Activated T-helper 2 cell treated with anti-CD3 and anti-CD28 coated beads, Interferon-gamma antibody, Interleukin-2, Interleukin-4, amounts not matched to agents 10 μg/mL and 5 μg/mL and 100 μg/mL, durations not matched to agents 14 hours and 24 hours and 36 hours (primary cell): ENCODE measurements at places on chromosomes 2 and 18. TPM values are rescaled to one million over a fixed set of nuclear protein-coding genes. Genes with fewer than 3 reads are reported as not detected.

The NT5C1B gene
- not detected in 2 replicates for total RNA-seq

The DSG2 gene
- 1.4 and 1.7 TPM in 2 replicates for total RNA-seq

The MAP3K19 gene
- total RNA-seq: not detected in 2 replicates

- no peak overlapping the region for H3K27ac ChIP-seq
- peaks cover 2% of the 10 kb centered on the region for H3K27me3 ChIP-seq
- H3K36me3 ChIP-seq: no peaks in the 10 kb centered on the region
- peaks cover 50% of the 10 kb centered on the region for H3K4me1 ChIP-seq
- DNase-seq: no peak
These were observed 18.9 kb upstream of the STAT4 start for GRCh38 chr2:191169456-191170300.

- H3K4me1 ChIP-seq: peaks cover 19% of the 10 kb centered on the region
- H3K27ac ChIP-seq: no peak overlapping the region
- no peak for DNase-seq
- peaks cover 44% of the 10 kb centered on the region for H3K36me3 ChIP-seq
- H3K4me3 ChIP-seq: no peak overlapping the region
These were observed 14.3 kb downstream of the GFPT1 start for GRCh38 chr2:69372767-69373166.

DNA sequence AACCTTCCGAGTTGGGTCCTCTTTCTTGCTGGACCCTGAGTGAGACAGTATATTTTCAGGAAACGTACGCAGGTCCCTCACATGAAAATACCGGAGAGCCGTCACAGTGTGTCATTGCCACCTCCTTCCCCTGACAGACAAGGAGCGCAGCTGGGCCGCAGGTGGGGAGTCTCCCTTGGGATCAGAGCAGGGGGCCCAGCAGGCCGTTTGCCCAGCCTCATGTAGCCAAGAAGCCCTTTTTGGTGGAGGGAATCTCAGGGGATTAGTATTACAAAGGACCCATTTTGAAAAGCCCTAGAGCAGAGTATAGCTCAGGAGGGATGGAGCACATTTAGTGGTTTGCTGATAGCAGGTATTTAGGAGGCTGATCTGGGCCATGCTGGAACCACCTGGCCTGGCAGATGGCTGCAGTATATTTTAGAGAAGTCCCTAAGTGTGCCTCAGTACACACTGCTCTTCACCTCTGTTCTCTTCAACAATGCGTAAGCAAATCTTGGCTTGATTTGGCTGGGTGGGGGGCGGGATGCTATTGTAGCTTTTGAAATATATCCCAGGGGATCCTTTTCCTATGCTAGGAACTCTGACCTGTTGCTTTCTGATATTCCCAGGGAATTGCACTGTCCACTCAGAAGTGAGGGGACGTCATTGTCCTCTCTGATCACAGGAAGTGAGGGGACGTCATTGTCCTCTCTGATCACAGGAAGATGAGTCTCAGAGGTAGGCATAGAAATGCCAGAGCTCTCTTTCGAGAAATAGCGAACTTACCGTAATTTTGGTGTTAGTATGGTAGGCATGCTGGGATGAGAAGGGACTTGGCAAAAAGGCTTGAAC lies 171.9 kb downstream of the HRH4 start:
- no peak for DNase-seq
- H3K4me3 ChIP-seq: no peak overlapping the region
- no peaks in the 10 kb centered on the region for H3K27me3 ChIP-seq
- no peak overlapping the region for H3K27ac ChIP-seq

DNA sequence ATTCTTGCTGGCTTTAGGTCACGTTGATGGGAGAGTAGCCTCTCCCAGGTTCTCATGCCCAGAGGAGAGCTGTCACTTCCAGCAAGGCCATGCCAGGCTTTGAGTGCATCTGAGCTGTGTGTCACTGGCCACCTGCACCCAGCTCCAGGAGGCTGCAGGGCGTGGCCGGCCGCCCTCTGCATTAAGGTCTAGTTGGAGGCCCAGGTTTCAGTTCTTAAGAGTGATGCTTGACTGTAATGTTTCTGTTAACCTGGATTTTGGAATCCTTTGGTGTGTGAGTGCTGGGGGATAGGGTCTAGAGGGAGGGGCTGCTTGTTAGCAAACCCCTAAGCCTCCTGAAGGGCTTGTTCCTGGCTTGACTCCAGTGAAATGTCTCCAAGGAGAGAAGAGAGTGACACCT lies 140.1 kb downstream of the ACOXL start:
- no peak overlapping the region for H3K27ac ChIP-seq
- peaks cover 3% of the 10 kb centered on the region for H3K36me3 ChIP-seq
- H3K27me3 ChIP-seq: peaks cover 22% of the 10 kb centered on the region

- H3K4me1 ChIP-seq: no peaks in the 10 kb centered on the region
- H3K27ac ChIP-seq: no peak overlapping the region
- no peak for DNase-seq
- H3K4me3 ChIP-seq: no peak overlapping the region
- H3K36me3 ChIP-seq: no peaks in the 10 kb centered on the region
These were observed 319.0 kb downstream of the BCL11A start for GRCh38 chr2:60234274-60234986.

DNA sequence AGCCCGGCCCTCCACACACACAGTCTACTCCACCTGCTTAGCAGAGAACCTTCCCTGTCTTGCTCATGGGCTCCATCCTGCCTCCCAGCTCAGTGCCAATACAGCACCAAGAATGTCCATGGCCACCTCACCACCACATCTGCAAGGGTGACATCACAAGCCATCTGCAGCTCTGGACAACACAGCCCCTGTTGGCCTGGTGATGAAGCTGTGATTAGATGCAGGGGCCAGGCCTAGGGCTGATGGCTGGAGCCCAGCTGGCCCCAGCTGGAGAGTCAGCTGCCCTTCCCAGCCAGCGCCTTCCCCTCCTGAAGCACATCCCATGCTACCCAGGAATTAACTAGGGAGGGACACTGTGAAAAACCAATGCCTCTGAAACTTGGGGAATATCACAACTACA lies 91.1 kb downstream of the TTC32 start:
- H3K36me3 ChIP-seq: no peaks in the 10 kb centered on the region
- H3K27me3 ChIP-seq: no peaks in the 10 kb centered on the region

DNA sequence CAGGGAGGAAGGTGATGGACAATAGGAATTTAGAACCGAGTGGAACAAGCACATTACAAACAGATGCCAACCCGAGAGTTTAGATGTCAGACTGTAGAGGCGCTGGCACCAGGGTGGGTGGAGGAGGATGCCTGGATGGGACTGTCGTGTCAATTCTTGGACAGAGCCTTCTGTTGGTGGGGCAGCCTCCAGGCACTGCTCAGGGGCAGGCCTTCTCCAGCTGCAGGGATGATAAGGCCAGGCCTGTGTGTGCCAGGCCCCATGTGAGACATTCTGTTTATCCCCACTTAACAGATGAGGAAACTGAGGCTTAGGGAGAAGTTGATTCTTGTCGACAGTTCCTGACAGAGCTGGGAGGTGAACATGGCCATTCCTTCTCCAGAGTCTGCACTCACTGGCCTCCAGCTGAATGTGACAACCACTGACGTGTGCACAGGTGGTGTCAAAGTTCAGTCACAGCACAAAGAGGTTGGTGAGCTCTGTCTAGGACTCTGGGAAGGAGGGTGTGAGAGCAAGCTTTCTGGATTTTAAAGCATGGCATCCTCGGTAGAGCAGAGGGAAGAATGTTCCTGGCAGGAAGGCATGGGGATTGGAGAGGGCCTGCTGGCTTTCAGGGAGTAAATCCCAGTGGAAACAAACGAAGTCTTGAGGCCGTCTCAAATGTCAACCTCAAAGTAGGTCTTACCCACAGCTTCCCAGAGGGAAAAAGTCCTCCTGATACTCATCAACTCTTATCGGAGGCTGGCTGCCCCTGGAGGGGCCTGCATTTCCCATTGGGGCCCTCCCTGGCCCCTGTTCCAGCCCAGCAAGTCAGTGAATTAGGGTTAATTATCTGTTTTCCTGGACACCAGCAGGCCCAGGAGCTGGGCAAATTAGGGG lies 52.4 kb downstream of the GLI2 start:
- no peaks in the 10 kb centered on the region for H3K27me3 ChIP-seq
- no peak for DNase-seq
- no peaks in the 10 kb centered on the region for H3K36me3 ChIP-seq
- peaks cover 3% of the 10 kb centered on the region for H3K4me1 ChIP-seq

DNA sequence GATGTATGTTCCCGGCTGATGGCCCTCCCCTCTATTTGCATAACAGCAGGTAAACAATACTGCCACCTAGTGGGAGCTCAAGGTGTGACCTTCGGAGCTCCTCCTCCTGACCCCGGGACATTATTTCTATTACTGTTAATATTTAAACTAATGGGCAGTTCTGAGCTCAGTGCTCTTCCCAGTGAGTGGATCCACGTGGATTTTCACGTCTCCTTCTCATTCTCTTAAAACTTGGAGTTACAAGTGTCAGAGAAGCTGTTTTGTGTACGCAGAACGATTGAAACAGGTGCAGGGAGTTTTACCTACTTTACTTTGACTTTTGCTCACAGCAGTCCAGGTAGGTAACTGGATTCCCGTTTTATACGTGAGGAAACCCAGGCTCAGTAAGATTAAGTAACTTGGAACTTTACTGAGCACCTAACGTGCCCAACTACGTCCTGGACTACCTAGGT lies 127.3 kb downstream of the PRKCE start:
- peaks cover 14% of the 10 kb centered on the region for H3K4me1 ChIP-seq
- no peak overlapping the region for H3K4me3 ChIP-seq
- DNase-seq: peak; percentile 41

- no peak overlapping the region for H3K27ac ChIP-seq
- DNase-seq: no peak
- no peak overlapping the region for H3K4me3 ChIP-seq
- no peaks in the 10 kb centered on the region for H3K36me3 ChIP-seq
- H3K4me1 ChIP-seq: no peaks in the 10 kb centered on the region
These were observed 97.2 kb downstream of the DTNA start for GRCh38 chr18:34807106-34807796.
